ENCODE measurements at places on chromosomes 2 and 18.

- DNase-seq, result peak; percentile 12
Measured at GRCh38 chr2:176652300-176653182, 383.3 kb downstream of the MTX2 start.

DNA sequence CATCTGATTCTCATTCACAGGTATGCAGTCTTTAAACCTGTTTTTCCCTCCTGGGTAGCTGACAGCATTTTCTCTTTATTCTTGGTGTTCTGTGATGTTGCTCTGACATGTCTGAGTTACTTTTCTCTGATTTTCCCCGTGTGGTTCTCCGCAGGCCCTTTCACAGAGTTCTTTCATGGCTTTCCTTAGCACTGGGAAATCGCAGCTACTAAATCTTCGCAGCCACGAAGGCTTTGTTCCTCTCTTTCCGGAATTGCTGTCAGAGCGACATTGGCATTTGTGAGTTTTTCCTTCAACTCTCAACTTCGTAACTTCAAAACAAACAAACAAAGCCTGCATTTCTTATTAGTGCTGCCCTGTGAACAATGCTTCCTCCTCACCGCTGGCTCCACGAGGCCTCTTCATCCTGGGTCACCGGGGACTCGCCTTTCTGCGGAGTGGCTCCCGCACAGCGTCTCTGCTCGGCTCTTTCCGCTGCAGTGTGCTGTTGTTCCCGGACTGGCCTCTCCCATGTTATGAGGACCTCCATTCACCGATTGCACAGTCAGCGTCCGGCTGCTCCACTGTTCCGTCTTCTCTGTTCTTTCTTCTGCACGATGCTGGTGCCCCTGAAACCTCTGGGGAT lies 16.1 kb downstream of the COLEC11 start:
- no peak for DNase-seq

DNA sequence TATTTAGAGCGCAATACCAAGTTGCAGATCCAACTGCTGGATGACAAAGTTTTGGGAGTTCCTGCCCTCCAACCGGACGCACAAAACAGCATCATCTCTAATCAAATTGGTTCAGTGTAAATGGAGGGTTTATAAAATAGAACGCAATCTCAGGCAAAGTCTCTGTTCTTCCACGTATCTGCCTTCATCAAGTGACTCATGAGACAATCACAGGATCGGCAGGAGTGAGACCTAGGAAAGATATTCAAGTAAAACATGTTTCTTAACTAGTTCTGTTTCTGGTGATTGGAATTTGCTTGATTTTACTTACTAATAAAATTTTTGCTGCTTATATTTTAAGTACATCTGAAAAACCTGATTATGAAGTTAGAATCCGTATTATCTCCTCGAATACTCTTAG lies 7.6 kb downstream of the FZD5 start:
- DNase-seq, result no peak

DNA sequence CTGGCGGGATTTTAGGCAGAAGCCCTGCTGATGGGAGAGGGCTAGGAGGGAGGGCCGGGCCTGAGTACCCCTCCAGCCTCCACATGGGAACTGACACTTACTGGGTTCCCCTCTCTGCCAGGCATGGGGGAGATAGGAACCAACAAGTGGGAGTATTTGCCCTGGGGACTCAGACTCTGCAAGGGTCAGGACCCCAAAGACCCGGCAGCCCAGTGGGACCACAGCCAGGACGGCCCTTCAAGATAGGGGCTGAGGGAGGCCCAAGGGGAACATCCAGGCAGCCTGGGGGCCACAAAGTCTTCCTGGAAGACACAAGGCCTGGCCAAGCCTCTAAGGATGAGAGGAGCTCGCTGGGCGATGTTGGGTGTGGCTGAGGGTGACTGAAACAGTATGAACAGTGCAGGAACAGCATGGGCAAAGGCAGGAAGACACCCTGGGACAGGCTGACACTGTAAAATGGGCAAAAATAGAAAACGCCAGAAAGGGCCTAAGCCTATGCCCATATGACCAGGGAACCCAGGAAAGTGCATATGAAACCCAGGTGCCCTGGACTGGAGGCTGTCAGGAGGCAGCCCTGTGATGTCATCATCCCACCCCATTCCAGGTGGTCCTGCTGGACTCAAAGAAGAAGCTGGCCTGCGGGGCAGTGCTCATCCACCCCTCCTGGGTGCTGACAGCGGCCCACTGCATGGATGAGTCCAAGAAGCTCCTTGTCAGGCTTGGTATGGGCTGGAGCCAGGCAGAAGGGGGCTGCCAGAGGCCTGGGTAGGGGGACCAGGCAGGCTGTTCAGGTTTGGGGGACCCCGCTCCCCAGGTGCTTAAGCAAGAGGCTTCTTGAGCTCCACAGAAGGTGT lies 8.5 kb downstream of the PROC start:
- no peak for DNase-seq

All from BE2C (cell line).